Activated CD4-positive, alpha-beta T cell treated with anti-CD3 and anti-CD28 coated beads, Interleukin-2, amount 50 U/mL, for 4 hours (primary cell): ENCODE measurements at places on chromosomes 5 and 9.

DNA sequence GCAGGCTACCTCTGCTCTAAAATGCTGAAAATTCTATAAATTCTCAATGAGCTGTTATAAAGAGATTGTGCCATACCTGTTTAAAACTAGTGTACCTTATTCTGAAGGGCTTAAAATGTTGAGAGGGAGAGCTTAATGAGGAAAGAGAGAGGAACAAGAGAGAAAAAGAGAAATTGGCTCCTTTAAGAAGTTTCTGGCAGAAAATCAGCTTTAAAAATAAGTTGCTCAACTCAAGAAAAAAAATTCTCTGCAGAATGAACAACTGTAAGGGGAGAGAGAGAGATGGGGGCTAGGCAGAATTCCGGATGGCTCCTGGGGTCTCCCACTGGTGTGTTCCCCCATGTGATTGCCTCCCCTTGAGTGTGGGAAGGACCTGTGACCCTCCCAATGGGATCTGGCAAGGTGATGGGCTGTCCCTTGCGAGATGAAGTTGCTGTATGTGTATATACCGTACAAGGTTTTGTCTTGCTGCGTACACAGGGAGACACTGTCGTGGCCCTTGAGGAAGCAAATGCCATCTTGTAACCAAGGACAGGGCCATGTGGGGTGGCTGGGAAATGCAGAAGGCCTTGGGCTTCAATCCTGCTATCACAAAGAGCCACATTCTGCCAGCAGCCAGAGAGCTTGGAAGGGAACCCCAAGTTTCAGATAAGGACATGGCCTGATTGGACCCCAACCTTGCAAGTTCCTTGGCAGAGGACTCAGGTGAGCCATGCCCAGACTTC, 64.3 kb upstream of the S1PR3 start:
- no peak for DNase-seq

DNA sequence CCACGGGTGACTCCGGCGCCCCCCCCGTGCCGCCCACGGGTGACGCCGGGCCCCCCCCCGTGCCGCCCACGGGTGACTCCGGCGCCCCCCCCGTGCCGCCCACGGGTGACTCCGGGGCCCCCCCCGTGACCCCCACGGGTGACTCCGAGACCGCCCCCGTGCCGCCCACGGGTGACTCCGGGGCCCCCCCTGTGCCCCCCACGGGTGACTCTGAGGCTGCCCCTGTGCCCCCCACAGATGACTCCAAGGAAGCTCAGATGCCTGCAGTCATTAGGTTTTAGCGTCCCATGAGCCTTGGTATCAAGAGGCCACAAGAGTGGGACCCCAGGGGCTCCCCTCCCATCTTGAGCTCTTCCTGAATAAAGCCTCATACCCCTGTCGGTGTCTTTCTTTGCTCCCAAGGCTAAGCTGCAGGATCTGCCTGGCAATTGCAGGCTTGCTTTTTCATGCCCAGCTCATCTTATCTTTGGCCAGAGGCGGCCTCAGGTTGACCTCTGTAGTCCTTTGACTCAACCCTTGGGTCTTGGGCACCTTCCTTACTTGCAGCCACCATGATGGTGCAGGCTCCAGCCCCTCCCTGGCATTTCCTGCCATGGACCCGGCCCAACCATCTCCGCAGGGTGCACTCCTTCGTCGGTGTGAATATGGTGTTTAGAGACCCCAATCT, 9.8 kb downstream of the CEL start:
- DNase-seq: no peak

DNA sequence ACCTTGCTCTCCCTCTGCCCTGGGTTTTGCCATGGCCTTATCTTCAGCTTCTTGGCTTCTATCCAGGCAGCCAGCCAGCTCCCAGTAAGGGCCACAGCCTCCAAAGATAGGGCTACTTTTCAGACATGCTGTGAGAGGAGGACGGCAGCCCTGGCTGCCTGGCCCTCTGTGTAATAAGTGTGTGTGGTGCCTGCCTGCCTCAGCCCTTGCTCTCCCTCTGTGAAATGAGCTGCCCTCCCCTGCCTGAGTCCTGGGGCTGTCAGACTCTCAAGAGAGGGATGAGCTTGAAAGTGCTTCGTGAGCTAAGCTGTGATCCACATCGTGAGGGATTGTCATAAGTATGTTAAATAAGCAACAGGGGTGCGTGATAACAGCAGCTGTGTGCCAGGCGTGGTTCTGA, 8.1 kb downstream of the NDST1 start:
- DNase-seq: no peak

DNA sequence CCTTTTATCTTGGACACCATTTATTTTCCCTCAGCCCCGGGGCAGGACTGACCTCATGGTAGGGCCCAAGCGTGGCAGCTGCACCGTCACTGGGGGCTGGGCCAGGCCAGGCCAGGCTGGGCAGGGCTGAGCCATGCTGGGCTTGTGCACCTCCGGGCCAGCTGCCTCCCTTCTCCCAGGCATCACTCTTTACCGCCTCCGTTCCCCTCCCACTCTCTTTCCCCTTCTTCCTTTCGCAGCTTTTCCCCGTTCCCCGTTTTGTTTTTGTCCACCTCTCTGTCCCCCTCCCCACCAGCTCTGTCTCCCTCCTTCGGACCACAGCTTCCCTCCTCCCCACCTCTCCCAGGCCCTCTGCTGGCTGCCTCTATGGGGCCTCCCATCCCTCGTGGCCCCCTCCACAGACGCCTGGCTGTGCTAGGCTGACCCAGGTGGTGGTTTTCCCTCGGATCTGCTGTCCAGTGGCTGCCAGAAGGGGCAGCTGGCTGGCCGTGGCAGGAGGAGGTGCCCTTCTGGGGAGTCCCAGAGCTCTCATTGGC, 17.9 kb downstream of the FGF18 start:
- DNase-seq: no peak

- no peak for DNase-seq
Measured at GRCh38 chr5:168528521-168529373, at the start of gene FBLL1. TSS of gene FBLL1 (plus strand) at chr5:168529305. CDS start at chr5:168529505, 200 bp downstream.

- no peak for DNase-seq
Measured at GRCh38 chr5:94228791-94229190, 389.6 kb downstream of the KIAA0825 start.

GRCh38 chr9:87510252-87510683, 12.6 kb downstream of the DAPK1 start:
- DNase-seq: no peak

GRCh38 chr5:134459010-134459403, 47.3 kb upstream of the CDKN2AIPNL start:
- no peak for DNase-seq

DNA sequence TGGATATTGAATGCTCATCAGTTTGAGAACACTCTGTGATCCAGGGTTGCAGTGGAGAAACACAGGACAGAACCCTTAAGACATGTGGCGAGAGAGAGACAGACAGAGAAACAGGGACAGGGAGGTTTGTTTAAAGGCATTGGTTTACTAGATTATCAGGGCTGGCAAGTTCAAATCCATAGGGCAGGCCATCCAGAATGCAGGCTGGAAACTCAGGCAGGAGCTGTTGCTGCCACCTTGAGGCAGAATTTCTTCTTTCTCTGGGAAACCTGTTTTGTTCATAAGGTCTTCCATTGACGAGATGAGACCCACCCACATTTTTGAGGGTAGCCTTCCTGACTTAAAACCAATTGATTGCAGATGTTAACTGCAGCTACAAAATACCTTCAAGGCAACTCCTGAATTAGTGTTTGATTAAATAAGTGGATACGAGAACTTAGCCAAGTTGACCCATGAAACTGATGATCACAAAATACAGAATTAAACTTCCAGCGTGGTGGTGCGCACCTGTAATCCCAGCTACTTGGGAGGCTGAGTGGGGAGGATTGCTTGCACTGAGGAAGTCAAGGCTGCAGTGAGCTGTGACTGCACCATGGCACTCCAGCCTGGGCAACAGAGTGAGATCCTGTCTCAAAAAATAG, 55.9 kb downstream of the NSUN2 start:
- DNase-seq: no peak

- no peak for DNase-seq
Measured at GRCh38 chr5:37316027-37316426, 54.9 kb downstream of the NUP155 start.

DNA sequence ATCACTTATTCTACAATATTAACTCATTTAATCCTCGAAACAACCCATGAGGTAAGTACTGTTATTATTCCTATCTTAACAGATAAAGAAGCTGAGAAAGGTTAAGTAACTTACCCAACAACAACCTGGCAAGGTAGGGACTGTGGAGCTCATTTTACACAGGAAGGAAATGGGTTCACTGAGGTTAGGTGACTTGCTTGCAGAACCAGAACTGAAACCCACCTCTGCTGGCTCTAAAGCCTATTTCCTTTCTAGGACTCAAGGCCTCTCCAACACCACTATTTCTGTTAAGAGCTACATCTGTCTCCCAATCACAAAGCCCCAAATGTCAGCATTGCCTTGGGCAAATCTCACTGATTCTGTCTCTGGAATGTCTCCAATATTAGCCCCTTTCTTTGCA, 38.9 kb upstream of the IFNK start:
- DNase-seq: no peak

DNA sequence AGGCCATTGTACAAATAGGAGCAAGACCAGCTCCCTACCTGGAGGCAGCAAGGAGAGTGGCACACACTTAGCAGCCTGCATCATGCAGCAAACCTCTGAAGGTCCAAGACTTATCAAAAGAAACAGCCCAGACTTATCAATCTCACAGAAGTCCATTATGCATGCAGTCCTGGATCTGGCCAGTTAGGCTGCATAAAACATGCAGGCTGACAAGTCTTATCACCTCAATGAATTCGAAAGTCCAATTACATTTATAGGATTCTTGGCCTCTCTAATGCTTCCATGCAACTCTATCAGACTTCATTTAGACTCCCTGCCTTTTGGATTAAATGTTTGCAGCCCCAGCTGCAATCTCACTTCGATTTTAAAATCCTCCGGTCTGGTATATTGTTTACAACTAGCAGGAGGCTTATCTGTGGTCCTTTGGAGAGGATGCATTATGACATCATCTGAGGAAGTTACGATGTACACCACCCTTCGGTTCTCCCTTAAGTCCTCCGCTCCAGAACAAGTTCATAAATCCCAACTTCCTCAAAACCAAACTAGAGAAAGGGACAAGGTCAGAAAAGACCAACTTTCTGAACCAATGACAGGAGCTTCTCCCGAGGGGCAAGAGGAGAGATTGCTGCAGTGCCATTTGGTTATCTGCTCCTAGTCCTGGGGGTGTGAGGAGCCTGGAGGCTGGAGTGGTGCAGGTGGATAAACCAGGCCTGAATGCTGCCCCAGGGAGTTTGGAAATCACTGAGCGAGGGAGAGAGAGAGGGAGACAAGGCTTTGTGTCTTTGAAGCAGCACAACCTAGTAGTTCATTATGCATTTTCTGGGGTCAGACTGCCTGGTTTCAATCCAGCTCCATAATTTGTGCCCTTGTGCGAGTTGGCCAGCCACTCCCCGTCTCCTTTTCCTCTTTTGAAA, 313.9 kb downstream of the TLE1 start:
- no peak for DNase-seq

- no peak for DNase-seq
Measured at GRCh38 chr5:102891175-102891574, 136.1 kb downstream of the PAM start.
